ENCODE measurements at places on chromosomes 13 and 19.

DNA sequence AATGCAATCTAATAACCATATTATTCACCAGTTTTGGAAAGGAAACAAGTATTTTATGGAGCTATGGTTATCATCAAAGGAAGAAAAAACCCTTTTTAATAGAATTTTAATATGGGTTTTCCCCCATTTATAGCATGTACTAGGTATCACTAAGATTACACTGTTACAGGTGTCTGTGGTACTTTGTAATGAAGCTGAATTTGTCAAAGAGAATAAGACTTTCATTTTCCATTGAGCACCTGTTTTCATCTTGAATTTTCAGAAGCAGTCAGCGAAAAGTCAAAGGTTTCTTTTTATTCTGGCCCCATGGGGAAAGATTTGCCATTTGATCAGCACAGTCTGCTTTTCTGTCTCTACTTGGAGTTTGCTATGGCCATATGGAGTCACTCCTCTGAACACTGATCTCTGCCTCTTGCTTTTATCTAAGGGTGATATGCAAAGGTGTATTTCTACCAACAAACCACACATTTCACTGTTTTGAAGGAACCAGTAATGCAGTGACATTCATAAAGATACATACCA, 590.0 kb downstream of the DCT start:
- DNase-seq = no peak

- peak; percentile 81 for DNase-seq
Measured at GRCh38 chr13:27826379-27827353, 34.4 kb downstream of the GSX1 start.

GRCh38 chr13:58343076-58343475, 711.5 kb downstream of the PCDH17 start:
- no peak for DNase-seq

GRCh38 chr19:21328406-21328805, 804 bp downstream of the ZNF708 start:
- DNase-seq = peak; percentile 15

- DNase-seq = no peak
Measured at GRCh38 chr19:397321-397720, 11.6 kb downstream of the C2CD4C start.

- no peak for DNase-seq
Measured at GRCh38 chr19:48342841-48343540, 17.6 kb downstream of the EMP3 start.

GRCh38 chr13:40668335-40668734, 1.9 kb upstream of the FOXO1 start:
- DNase-seq = no peak

- DNase-seq = peak; percentile 21
Measured at GRCh38 chr19:6423499-6424194, 964 bp downstream of the KHSRP start.
